Prostate gland (tissue), 2 donors: ENCODE measurements at places on chromosomes 1 and 21. TPM values are rescaled to one million over a fixed set of nuclear protein-coding genes. Genes with fewer than 3 reads are reported as not detected.

GRCh38 chr1:54137534-54138061, 15.2 kb downstream of the CDCP2 start:
- DNase-seq: no peak
- no peak overlapping the region for H3K27ac ChIP-seq
- H3K4me1 ChIP-seq: no peaks in the 10 kb centered on the region
- no peaks in the 10 kb centered on the region for H3K27me3 ChIP-seq
- no peak overlapping the region for H3K4me3 ChIP-seq

Gene CAMK2N1
- total RNA-seq: 12.7 TPM

DNA sequence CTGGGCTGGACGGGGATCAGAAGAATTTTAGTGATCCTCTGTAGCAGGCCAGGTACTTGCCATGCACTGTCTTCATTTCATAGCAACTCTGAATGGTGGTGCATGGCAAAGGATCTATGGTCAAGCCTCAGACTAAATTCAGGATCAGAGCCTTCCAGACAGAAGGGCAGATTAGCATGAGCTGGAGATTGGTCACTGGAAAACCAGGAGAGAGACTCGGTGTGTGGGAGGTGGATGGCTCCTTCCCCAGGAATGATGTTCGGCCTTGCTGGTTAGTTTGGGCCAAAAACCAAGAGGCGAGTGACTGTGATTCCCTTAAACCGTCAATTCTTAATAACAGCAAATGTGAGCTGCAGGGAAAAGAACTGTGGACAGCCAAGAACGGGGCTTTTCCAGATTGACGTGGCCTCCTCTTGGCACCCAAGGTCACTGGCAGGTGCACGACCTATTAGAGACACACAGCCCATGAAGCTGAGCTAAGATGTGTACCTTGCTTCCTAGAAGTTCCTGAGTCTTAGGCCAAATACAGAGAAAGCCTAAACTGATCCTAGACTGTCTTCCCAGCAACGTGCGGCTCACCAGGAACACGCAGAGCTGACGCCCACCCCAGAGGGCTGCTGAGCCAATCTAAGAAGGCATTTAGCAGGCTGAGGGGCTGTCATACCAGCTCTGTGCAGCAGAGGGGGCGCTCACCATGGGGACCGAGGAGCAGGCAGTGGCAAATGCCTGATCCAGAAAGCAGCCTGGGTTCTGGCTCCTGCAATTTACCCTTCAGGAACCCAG, 18.5 kb downstream of the ALDH4A1 start:
- peak; percentile 69 for DNase-seq
- H3K27ac ChIP-seq: no peak overlapping the region
- peaks cover 5% of the 10 kb centered on the region for H3K4me1 ChIP-seq
- H3K36me3 ChIP-seq: no peaks in the 10 kb centered on the region
- H3K27me3 ChIP-seq: no peaks in the 10 kb centered on the region
- H3K4me3 ChIP-seq: no peak overlapping the region

- H3K27ac ChIP-seq: no peak overlapping the region
- no peak for DNase-seq
- no peaks in the 10 kb centered on the region for H3K36me3 ChIP-seq
- no peaks in the 10 kb centered on the region for H3K4me1 ChIP-seq
- no peak overlapping the region for H3K4me3 ChIP-seq
Observed at GRCh38 chr1:202162047-202162417, 1.6 kb upstream of the PTPN7 start.

- H3K27ac ChIP-seq: peak overlapping the region; percentile 92
- no peaks in the 10 kb centered on the region for H3K27me3 ChIP-seq
- no peaks in the 10 kb centered on the region for H3K36me3 ChIP-seq
- DNase-seq: no peak
Observed at GRCh38 chr1:155048449-155049334, 2.4 kb upstream of the ADAM15 start.
